ENCODE measurements at places on chromosomes 11 and 22.

GRCh38 chr11:833114-833791, 501 bp downstream of the CD151 start:
- no peak for DNase-seq

DNA sequence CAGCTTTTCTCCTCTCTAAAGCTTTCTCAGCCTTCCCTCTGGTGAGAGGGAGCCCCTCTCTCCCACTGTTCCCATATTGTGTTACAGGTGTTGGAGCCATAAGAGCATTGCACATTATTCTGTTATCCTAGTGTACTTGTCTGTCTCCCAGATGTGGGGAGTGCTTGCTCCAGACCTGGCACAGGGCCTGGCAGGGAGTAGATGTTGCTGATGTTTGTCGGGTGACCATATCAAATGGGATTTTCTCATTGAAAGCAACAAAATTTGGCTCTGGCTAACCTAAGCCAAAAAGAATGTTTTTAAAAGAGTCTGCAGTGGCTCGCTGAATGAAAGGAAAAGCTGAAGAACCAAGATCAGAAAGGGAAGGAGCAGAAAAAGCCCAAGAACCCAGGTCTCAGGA, 41.1 kb downstream of the CYB5R2 start:
- no peak for DNase-seq

DNA sequence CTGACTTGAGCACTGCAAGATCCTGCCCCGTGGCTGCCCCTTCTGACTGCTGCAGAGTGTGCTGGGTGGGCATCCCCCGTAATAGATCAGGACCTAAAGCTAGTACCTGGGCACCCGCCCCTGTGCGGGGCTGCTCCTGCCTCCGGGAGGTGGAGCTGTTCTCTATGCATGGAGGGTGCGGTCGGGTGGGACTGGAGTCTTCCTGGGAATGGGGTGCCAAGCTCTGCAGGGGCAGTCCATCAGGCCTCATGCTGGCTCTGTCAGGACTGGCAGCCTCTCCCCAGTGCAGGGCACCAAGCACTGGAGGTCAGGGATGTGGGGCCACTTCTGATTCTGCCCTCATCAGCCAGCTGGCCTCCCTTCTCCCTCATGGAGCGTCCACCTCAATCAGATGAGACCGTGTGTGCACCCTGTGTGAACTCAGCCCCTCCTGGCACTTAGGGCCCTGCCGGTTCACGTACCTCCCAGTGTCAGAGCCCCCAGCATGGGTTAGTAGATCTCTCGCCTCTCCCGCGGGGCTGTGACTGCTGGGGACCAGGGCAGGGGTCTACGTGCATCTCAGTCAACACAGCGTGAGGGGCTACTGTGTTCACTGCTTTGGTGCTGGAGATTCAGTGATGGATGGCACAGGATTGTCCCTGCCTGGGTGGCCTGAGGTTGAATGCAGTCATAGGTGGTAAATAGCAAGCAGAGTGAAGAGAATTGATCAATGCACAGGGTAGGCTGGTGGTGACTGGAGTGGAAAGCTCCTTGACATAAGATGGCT, 30.8 kb downstream of the MPPED1 start:
- no peak for DNase-seq

- DNase-seq = no peak
These were observed 17.3 kb upstream of the SYT8 start for GRCh38 chr11:1817511-1817910.

DNA sequence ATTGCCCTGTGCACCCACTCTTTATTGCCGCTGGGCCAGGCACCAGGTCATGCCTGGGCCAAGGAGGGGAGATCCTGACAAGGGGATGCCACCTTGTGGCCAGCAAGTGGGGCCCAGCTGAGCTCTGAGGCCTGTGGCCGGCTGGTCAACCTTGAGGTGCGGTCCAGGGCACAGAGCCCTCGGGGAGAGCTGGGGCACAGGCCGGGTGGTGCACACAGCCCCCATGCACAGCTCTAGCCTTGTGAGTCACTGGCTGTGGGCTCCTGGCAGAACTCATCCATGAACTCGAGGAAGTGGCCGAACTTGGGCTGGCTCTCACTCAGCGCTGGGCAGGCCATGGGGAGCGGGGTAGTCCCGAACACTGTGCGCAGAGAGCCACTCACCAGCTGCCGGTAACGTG, 94.3 kb downstream of the RNF169 start:
- no peak for DNase-seq

DNA sequence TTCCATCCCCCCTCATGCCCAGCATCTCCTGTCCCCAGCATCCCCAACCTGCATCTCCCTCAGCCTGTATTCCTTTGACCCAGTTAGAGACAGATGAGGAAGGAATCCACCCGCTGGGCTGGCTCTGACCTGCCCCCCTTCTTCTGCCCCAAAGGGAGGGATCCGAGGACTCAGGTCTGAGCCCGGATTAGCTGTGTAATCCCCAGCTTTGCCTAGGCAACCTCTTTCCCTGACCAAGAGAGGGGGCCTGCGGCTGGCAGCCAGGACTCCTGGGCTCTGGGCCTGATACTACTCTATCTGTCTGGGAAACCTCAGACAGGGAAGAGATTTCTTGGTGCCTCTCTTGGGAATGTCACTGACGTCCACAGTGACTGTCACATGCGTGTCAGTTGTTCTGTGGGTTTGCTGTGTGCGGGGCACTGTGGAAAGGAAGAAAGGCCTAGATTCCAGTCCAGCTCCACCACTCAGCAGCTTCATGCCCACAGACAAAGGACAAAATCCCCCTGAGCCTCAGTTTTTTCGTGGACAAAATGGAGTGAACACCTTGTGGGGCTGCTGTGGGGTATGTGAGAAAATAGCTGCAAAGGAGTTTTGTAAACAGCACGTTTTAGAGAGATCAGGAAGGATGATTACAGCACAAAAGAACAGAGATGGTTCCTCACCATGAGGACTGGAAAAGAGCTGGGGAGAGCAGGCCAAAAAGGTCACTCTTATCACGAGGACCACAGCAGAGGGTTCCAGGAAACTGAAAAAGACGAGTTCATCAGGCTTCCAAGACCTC, 1.3 kb upstream of the NDUFV1 start:
- no peak for DNase-seq

DNA sequence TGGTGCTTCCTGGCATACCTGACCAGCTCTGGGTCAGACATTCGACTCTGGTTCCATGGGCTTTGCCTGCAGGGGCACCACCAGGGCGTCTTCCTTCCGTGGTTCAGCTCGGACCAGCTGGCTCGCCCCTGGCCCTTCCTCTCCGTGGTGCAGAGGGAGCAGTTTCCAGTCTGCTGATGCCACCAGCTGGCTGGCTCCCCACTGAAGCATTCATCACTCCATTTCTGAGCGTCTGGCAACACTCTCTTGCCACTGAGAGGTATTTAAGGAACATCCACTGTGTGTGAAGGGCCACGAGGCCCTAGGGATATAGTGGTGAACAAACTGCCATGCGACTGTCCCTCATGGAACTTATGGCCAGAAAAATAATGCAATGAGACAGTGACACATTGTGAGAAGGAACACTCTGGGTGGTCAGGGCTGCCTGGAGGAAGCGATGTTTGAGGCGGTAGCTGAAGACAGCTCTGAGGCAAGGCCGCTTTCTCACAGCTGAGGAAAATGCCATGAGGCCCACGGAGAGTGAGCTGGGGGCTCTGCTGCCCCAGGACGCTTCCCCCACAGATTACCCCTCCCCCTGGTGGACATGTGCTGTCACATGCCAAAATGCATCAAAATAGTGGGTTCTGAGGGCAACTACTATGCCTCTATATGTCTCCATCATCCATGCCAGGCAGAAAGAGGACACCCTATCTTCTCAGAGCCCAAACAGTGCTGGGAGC, 44.9 kb upstream of the ARFGAP3 start:
- no peak for DNase-seq

DNA sequence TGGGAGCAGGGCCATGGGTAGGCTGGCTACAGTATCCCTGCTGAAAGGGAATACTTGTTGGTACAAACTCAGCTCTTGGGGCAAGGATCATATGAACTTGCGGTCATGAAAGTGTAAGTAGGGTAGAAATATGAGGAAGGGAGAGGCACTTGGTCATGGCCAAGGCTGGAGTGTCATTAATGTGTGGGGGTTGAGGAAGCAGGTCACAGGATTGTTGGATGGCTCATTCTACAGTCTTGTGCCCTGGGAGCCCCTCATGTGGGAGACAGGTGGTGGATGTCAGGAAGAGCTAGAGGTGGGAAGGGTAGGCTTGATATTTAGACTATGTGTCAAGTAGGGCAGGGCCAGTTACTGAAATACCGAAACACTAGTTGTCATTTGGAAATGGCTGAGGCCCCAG, 95.5 kb downstream of the RRM1 start:
- DNase-seq = no peak

DNA sequence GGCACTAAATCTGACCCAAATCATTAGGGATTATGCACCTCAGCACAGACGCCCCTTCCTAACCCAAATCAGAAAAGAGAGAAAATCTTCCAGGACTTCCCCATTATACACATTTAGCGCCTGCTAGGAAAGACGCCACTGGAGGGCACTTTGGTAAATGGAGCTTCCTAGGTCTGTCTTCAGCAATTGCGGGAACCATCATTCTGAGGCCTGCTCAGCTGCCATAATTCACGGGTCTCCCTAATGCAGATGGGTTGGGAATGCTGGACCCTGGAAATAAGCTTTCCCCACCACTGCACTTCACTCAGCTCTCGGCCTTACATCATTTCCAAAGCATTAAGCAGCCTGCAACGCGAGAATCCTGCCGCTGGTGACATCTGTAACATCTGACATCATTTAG, 86.2 kb upstream of the OPCML start:
- no peak for DNase-seq

GRCh38 chr22:27668828-27669797, 132.4 kb downstream of the MN1 start:
- DNase-seq = no peak

GRCh38 chr22:28143241-28143865, 224.3 kb upstream of the PITPNB start:
- DNase-seq = no peak

GRCh38 chr11:34869425-34869824, 46.8 kb downstream of the APIP start:
- no peak for DNase-seq
